ENCODE measurements at places on chromosomes 13 and 19. TPM values are rescaled to one million over a fixed set of nuclear protein-coding genes. Genes with fewer than 3 reads are reported as not detected.

The LSR gene
- 0.59 TPM for total RNA-seq

The FUT1 gene
- total RNA-seq: 0.28 TPM

The WASF3 gene
- 14.0 TPM for total RNA-seq

The NXNL1 gene
- not detected for total RNA-seq

The FFAR1 gene
- total RNA-seq: not detected

The LRRC8E gene
- total RNA-seq: 5.9 TPM

The CLEC17A gene
- total RNA-seq: not detected

The SPC24 gene
- 16.1 TPM for total RNA-seq

The CPAMD8 gene
- 0.23 TPM for total RNA-seq

The RPS19 gene
- total RNA-seq: 936 TPM

The ZNF541 gene
- 0.89 TPM for total RNA-seq

The C19orf85 gene
- total RNA-seq: not detected

The CEACAM3 gene
- not detected for total RNA-seq

The SELENOV gene
- not detected for total RNA-seq

The LILRA1 gene
- not detected for total RNA-seq

The MEF2B gene
- not detected for total RNA-seq

The ZNF577 gene
- 14.0 TPM for total RNA-seq

The STXBP2 gene
- 18.5 TPM for total RNA-seq

The CAB39L gene
- 10.8 TPM for total RNA-seq

The NEK5 gene
- 0.59 TPM for total RNA-seq
